ENCODE measurements at places on chromosomes 1 and 21.

- no peak for DNase-seq
Measured at GRCh38 chr1:10848109-10848684, 51.8 kb upstream of the CASZ1 start.

GRCh38 chr1:9821710-9822109, 2.1 kb downstream of the CLSTN1 start:
- no peak for DNase-seq

DNA sequence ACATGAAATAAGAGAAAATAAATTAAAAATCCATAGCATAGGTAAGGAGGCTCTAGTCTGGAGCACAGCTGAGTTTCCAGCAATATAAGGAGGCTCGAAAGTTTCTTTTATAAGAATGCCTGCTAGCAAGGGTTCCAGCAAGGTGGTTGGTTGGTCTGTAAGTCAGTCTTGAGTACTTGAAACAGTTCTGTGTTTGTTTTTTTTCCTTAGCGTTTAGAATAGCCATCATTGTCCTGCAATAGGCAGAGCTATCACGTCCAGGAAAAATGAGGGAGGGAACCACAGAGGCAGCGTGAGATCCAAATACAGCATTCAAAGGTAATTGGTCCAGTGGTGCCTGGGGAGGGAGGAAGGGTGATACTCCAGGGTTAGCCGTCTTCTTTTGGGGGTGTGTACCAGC, 8.4 kb downstream of the UBE2Q1 start:
- no peak for DNase-seq

- no peak for DNase-seq
Measured at GRCh38 chr21:36705679-36706481, 7.0 kb downstream of the SIM2 start.

DNA sequence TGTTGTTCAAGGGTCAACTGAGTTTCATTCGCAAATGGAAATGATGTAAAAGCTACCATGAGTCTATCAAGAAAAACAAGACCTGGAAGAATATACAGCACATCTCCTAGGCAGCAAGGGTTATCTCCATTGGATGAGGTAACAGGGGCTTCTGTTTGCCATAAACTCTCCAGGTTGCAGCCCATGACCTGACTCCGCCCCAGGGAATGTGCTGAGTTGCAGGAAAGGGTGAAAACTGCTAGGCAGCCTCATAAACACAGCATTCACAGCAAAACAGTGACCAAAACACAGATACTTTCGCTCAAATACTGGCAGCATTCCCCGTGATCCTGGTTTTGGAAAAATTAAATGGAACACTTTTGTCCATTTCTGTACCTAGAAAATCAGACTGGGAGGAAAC, 20.2 kb upstream of the ACTA1 start:
- no peak for DNase-seq

Data from CD4-positive, alpha-beta T cell treated with Interleukin-4 for 1 hour (primary cell).